Neural crest cell (in vitro differentiated cells): ENCODE measurements at places on chromosomes 5 and 9. TPM values are rescaled to one million over a fixed set of nuclear protein-coding genes. Genes with fewer than 3 reads are reported as not detected.
A peak's percentile ranks its signal among the peaks of the same experiment; 100 is the strongest.

The SLC34A3 gene
- not detected in 2 replicates for total RNA-seq

- peaks cover 48% of the 10 kb centered on the region for H3K4me1 ChIP-seq
- no peaks in the 10 kb centered on the region for H3K27me3 ChIP-seq
- peak overlapping the region; percentile 43 for H3K4me3 ChIP-seq
- no peak for DNase-seq
Observed at GRCh38 chr5:4198461-4198860, 602.8 kb downstream of the IRX1 start.

DNA sequence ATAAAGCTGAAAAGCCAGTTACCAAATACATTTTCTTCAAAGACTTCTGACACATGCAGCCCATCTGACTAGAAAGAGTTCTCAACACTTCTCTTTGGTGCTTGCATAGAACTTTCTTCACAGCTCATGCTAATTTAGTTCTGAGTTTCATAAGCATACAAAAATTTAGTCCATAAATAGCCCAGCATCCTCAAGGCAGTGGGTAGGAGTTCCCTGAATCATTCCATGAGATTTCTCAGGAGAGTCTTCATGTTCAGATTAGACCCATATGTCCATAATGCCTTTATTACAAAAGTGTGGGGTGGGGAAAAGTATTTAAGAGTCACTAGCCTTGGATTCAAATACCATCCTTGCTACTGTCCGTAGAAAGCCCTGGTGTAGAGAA lies 290.2 kb upstream of the RGMB start:
- no peaks in the 10 kb centered on the region for H3K4me1 ChIP-seq
- no peaks in the 10 kb centered on the region for H3K27me3 ChIP-seq
- H3K4me3 ChIP-seq, result no peak overlapping the region

GRCh38 chr5:51465165-51465564 lies 81.9 kb downstream of the ISL1 start:
- peaks cover 5% of the 10 kb centered on the region for H3K4me1 ChIP-seq
- DNase-seq, result no peak

DNA sequence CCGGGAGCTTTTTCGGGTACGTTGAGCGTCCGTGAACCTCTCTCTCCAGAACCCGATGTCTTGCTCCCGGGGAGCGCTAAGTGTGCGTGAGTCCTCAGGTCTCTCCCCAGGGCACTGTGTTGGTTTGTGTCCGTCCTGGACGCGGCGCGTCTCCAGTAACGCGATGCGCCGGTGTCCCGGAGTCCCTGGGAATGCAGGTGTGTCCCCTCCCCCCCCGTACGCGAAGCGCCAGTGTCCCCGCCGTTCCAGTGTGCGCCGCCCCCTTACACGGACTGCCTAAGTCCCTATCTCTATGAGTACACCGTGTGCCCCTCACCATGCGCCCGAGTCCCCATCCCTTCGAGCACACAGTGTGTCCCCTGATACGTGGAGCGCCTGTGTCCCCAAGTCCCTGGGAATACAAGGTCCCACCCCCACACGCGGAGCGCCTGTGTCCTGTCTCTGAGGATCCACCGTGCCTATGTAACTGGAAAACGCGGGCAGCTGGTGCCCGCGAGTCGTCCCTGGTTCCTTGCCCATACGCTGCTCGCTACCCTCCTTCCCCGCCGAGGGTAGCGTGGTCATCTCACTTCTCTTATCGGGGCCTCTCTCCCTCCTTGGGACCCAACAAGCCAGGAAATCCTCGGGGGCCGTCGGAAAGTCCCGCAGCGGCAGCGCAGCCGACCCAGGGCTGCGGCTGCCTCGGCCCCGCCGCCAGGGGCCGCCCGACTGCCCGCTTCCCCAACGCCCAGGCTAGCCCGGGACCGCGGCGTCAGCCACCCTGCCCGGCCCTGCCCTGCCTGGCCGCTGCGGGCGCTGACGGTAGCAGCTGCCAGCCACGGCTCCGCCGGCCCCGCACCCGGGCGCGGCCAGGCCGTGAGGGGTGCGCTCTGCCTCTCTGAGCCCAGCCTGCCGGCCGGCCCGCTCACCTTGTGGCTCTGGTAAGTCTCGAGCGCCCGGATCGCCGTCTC lies 709 bp downstream of the ELL2 start:
- H3K4me1 ChIP-seq, result peaks cover 50% of the 10 kb centered on the region
- peaks cover 24% of the 10 kb centered on the region for H3K27me3 ChIP-seq
- DNase-seq, result peak; percentile 64
- H3K4me3 ChIP-seq, result peak overlapping the region; percentile 93

GRCh38 chr5:77232574-77233358 lies 22.3 kb downstream of the PDE8B start:
- H3K27me3 ChIP-seq, result peaks cover 6% of the 10 kb centered on the region
- no peaks in the 10 kb centered on the region for H3K36me3 ChIP-seq
- H3K4me3 ChIP-seq, result no peak overlapping the region
- no peak overlapping the region for H3K27ac ChIP-seq
- no peaks in the 10 kb centered on the region for H3K4me1 ChIP-seq

DNA sequence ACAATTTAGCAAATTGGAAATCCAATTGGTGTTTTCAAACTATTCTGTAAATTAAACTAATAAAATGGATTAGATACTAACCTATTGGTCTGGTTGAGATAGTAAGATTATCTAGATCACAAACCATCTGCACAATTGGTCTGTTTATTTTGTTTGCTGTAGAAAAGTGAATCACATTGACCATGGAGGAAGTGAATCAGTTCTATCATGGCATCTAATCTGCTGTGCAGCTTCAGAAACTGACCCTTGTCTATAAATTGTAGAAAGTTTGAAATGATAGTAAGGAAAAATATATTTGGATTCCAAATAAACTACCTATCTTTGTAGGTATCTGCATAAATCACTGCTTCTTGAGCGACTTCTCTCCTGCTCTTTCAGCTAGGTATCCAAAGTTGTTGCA lies 1865.4 kb downstream of the MAT2B start:
- H3K4me3 ChIP-seq, result no peak overlapping the region
- no peak overlapping the region for H3K27ac ChIP-seq
- no peaks in the 10 kb centered on the region for H3K36me3 ChIP-seq
